ENCODE measurements at places on chromosomes 4 and X.

- no peak for DNase-seq
These were observed 171.9 kb downstream of the TENM3 start for GRCh38 chr4:182415116-182415515.

- DNase-seq: no peak
These were observed 286.1 kb upstream of the PPP1R2C start for GRCh38 chrX:43064096-43064495.

GRCh38 chr4:172986114-172986513 lies 182.5 kb upstream of the GALNT7 start:
- no peak for DNase-seq

DNA sequence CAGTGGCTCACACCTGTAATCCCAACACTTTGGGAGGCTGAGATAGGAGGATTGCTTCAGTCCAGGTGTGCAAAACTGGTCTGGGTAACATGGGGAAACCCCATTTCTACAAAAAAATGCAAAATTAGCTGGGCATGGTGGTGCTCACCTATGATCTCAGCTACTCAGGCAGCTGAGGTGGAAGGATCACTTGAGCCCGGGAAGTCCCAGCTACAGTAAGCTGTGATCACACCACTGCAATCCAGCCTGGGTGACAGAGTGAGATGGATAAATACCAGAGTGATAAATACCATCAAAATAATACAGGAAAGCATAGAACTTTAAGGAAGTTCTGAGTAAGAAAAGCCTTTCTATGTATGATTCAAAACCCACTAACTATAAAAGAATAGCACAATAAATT lies 52.8 kb downstream of the LRBA start:
- DNase-seq: no peak

DNA sequence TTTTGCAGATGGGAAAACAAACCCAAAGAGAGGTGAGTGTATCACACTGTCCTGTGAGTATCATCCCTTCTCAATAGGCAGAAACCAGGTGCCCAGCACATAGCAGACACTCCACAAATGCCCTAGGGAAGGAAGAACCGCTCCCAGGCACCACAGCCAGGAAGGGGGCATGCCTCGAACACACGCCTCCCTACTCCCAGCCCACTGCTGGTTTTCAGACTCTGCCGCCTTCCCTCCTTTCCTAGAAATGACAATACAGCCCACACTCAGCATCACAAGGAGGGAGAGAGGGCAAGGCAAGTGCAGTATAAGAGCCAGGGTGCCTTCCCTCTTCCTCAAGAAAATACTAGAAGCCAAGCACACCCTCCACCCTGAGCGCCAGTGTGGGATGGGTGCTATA lies 16.2 kb downstream of the JAKMIP1 start:
- no peak for DNase-seq

- no peak for DNase-seq
These were observed 114.4 kb downstream of the FRYL start for GRCh38 chr4:48665555-48666186.

DNA sequence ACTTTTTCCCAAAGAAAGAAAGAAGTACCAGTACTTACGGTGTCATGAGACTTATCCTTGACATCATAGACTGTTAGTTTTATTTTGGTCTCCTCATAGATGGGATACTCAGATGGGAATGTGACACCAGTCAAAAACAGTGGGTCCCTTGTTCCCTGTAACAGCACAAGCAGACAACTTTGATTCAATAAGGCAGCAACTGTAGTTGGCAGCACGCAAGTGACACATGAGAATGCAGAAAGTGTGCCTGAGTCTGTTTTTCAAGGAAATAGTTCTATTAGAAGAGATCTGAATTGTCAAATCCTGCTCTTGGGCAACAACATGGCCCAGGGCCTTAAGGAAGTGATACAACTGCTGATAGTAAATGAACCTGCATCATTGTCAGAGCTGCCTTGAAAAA lies 443.2 kb downstream of the INPP4B start:
- DNase-seq: no peak

GRCh38 chrX:131477498-131477897 lies 66.4 kb upstream of the OR13H1 start:
- peak; percentile 64 for DNase-seq

- DNase-seq: no peak
These were observed 115.9 kb upstream of the PDLIM3 start for GRCh38 chr4:185651137-185651677.

DNA sequence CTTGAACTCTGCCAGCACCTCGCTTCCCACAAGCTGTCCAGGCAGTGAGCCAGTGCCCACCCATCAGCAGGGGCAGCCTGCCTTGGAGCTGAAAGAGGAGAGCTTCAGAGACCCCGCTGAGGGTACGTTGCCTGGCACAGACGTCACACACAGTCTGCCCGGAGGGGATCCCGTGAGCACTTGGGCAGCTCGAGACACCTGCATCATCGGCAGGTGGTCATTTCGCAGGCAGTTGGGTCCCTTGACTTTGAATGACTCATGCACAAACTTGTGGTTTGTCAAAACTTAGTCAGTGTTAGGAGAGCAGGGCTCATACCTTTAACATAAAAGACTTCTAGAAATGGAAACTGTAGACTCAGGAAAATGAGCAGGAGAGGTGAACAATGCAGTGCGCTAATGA lies 9.9 kb downstream of the TACC3 start:
- no peak for DNase-seq

DNA sequence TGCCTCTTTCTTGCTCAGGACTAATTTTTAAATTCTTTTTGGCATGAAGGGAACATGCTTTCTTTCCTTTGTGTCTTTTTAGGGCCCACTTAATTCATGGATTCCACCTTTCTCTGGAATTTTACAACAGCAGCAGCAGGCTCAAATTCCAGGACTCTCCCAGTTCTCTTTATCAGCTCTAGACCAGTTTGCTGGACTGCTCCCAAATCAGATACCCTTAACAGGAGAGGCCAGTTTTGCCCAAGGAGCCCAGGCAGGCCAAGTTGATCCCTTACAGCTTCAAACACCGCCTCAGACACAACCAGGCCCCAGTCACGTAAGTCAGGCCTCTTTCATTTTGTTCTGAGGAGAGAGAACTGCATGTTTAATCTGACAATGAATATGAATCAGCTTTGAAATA lies 2.3 kb downstream of the ODAM start:
- DNase-seq: no peak

DNA sequence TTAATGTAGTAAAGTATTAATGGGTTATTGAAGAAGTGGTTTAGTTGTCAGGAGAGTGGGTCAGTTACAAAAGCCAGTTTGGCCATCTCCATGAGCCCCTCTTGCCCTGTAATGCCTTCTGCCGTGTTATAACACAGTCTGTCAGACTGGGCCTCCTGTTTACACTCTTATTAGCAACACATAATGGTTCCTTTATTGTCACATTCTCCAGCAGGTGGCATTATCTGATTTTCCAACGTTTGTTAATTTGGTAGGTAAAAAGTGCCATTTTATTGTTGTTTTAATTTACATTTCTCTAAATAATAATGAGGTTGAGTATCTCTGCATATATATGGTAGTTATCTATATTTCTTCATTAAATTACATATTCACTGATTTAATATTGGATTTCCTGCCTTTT lies 560.8 kb downstream of the FGF13 start:
- DNase-seq: no peak

GRCh38 chr4:64250061-64250460 lies 159.2 kb downstream of the TECRL start:
- DNase-seq: no peak

DNA sequence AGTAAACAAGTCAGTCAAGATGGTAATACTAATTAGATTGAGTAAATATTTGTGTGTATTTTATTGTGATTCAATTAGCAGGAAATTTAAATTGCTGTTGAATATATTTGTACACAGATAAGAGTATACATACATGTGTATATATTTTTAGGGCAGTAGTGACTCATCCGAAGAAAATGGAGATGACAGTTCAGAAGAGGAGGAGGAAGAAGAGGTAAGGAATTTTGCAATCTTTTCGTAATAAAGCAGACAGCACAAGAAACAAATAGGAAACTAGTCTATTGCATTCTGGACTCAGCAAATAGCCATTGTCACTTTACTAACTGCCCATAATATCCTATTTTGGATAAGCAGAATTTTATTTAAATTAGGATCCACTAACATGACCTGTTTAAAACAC lies 6.6 kb downstream of the IBSP start:
- DNase-seq: no peak

GRCh38 chr4:8240211-8241041 lies 29.1 kb upstream of the HTRA3 start:
- DNase-seq: no peak

GRCh38 chrX:136773648-136774047 lies 7.1 kb downstream of the ARHGEF6 start:
- DNase-seq: no peak

GRCh38 chr4:138051157-138051556 lies 191.0 kb downstream of the SLC7A11 start:
- no peak for DNase-seq

GRCh38 chrX:139932073-139932900 lies 566 bp downstream of the ATP11C start:
- DNase-seq: no peak

GRCh38 chr4:3412257-3413020 lies 29.3 kb upstream of the HGFAC start:
- no peak for DNase-seq

DNA sequence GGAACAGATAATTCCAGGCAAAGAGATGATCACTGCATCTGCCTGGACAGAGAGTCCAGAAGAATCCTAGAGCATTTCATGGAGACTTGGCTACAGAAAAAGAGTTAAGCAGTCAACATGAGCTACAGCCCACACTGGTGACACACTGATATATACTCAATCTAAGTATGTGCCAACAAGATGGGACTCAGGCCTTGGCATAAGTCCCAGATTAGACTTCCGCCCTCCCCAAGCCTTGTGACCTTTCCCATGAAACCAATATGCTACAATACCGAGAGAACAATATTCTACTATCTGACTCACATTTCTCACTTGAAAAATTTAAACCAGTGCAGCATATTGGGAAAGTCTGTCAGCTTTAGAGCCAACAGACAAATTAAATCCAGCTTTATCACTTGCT lies 65.7 kb upstream of the SLITRK2 start:
- no peak for DNase-seq

- no peak for DNase-seq
These were observed 1314.0 kb downstream of the PCDH19 start for GRCh38 chrX:99095965-99096635.

GRCh38 chrX:118468122-118468521 lies 27.5 kb upstream of the DOCK11 start:
- DNase-seq: no peak
